ENCODE measurements at places on chromosomes 5 and 9. TPM values are rescaled to one million over a fixed set of nuclear protein-coding genes. Genes with fewer than 3 reads are reported as not detected.
A peak's percentile ranks its signal among the peaks of the same experiment; 100 is the strongest.

The LHX6 gene
- total RNA-seq = 0.12 TPM

The TEX48 gene
- not detected for total RNA-seq

The PCDHB8 gene
- total RNA-seq = 20.8 TPM

The ISCA1 gene
- 47.1 TPM for total RNA-seq

The DNM1 gene
- 17.6 TPM for total RNA-seq

The PCDHA5 gene
- 1.8 TPM for total RNA-seq

The CCDC152 gene
- 1.5 TPM for total RNA-seq

The SPINK13 gene
- not detected for total RNA-seq

The SIGMAR1 gene
- total RNA-seq = 125 TPM

The PCDHA6 gene
- total RNA-seq = 16.9 TPM

- no peak overlapping the region for H3K27ac ChIP-seq
- H3K4me3 ChIP-seq = no peak overlapping the region
- H3K36me3 ChIP-seq = no peaks in the 10 kb centered on the region
- H3K4me1 ChIP-seq = peaks cover 24% of the 10 kb centered on the region
- no peak for DNase-seq
Observed at GRCh38 chr9:100441911-100442361, 15.0 kb downstream of the MSANTD3 start.

DNA sequence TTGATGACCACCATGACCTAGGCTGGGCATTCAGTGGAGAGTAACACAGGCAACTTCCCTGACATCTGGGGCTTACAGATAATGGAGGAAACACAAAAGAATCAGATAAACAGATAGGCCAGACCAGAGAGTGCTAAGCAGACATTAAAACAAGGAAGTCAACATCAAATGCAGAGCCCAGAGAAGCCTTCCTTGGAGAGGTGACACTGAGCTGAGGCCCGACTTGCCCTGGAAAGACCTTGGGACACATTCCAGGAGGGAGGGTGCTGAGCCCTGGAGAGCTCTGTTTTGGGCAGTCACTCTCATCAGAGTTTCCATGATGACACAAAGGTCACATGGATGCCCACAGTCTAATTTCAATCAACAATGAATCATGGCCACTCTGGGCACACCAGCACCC lies 31.9 kb upstream of the C5orf58 start:
- no peaks in the 10 kb centered on the region for H3K4me1 ChIP-seq
- no peak overlapping the region for H3K27ac ChIP-seq
- no peaks in the 10 kb centered on the region for H3K36me3 ChIP-seq
- DNase-seq = no peak
- no peaks in the 10 kb centered on the region for H3K27me3 ChIP-seq

DNA sequence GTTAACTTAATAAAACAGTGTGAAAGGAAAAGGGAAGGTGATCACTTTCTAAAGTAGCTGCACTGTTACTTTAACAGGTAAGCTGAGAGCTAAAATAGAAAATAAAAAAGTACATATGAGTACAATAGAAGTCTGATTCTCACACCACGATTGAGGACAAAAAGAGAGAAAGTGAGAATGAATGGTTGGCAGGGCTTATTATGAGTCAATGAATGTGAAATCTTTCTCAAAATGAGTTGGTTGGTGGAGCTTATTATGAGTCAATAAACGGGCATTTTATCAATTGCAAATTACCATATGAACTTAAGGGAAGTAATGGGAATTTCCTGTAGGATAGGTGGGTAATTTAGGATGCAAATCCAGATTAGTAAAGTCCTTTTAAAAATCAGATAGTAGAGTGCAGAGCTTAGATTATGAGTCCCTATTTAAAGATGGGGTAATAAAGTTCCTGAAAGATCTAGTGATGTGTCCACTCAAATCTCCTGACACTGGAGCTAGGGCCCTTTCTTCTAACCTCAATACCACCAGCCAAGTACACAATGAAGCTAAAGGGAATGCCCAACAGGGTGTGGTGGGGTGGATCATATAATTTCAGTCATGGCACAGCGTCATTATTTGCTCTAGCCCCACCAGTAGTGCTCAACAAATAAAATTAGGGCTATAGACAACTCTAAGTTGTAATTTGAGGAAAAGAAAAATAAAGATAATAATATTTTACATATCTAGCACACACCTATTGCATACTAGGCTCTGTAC lies 21.1 kb upstream of the TLR4 start:
- H3K36me3 ChIP-seq = no peaks in the 10 kb centered on the region
- H3K27me3 ChIP-seq = no peaks in the 10 kb centered on the region
- no peaks in the 10 kb centered on the region for H3K4me1 ChIP-seq
- no peak for DNase-seq

DNA sequence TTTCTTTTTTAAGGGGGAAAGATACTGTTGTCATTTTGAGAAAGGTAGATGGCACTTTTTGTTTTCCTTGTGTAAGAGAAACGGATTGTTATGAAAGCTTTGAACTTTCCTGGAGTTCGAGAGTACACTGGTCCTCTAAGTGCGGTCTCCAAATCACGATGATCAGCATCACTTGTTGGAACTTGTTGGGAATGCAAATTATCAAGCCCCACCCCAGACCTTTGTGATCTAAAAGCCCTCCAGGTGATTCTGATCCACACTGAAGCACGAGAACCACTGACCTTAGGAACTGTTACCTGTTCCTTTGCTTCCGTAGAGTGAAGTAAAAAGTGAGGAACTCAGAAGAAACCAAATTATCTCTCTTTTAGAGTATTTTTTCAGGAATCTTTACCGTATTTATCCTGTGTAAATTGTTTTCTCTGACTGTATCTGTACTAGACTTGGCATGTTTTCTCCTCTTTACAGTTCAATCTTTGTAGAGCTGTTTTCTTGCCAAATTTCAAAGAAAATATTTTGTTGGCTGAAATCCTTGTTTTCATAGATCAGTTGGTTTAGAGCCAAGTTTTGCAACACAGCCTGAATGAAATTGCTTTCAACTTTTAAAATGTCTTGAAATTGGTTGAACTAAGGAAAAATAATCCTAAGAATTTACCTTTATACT lies 4.0 kb downstream of the MAT2B start:
- DNase-seq = no peak
- no peak overlapping the region for H3K27ac ChIP-seq
- H3K4me1 ChIP-seq = no peaks in the 10 kb centered on the region
- no peak overlapping the region for H3K4me3 ChIP-seq
- H3K27me3 ChIP-seq = no peaks in the 10 kb centered on the region

- H3K36me3 ChIP-seq = no peaks in the 10 kb centered on the region
- DNase-seq = no peak
- no peak overlapping the region for H3K4me3 ChIP-seq
- H3K4me1 ChIP-seq = peaks cover 4% of the 10 kb centered on the region
- H3K27ac ChIP-seq = no peak overlapping the region
Observed at GRCh38 chr5:124527220-124527991, 219.0 kb downstream of the ZNF608 start.

DNA sequence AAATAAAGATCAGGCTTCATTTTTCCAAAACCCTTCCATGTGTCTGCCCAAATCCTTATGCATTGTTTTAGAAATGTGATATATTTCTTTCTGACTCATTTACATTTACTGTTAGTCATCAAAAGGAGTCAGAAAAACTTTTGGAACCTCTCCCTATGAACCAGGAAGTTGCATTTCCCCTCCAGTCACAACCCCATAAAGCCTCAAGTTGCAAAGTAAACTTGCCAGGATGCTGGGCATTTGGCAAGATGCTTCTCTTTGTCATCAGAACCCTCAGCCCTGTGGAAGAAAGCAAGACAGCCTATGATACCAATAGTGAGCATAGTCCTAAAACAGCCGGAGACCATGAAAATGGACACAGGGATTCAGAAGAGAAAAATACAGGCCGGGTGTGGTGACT lies 84.2 kb downstream of the MUSK start:
- H3K4me3 ChIP-seq = no peak overlapping the region
- H3K4me1 ChIP-seq = no peaks in the 10 kb centered on the region
- H3K27me3 ChIP-seq = no peaks in the 10 kb centered on the region
- peak; percentile 95 for DNase-seq

DNA sequence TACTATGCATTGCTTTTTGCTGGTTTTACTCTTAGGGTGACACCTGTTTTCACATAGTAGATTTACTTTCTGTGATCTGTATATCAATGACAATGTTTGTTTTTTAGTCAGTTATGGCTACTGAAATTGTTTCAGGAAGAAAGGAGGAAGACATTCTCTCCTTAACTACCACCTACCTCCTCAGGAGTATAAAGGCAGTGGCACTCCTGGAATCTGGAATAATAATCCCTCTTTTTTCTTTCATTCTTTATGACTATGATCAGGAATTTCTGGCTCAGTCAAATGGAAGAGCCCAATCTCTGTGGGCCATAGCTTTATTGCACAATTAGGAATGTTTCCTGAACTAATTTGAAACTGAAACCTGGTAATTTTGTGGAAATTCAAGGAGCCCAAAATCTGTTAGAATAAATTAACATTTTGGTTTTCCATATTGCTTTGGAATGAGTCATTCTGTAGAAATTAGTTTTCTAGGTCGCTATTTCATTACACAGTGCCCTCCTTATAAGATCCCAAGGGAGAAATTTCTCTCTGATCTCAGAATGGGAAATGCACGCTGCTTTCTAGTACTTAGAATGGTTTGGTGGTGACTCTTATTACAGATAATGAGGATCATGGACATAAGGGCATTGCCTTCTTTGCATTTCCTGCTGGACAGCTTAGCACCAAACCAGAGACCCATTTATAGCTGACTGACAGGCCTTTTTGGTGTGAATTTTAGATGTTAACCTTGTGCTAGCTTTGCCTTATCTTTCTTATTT lies 95.3 kb upstream of the VLDLR start:
- H3K4me1 ChIP-seq = no peaks in the 10 kb centered on the region
- H3K27ac ChIP-seq = no peak overlapping the region
- no peaks in the 10 kb centered on the region for H3K27me3 ChIP-seq
- H3K36me3 ChIP-seq = no peaks in the 10 kb centered on the region

- H3K4me3 ChIP-seq = no peak overlapping the region
- no peak overlapping the region for H3K27ac ChIP-seq
- no peaks in the 10 kb centered on the region for H3K27me3 ChIP-seq
- H3K36me3 ChIP-seq = no peaks in the 10 kb centered on the region
Observed at GRCh38 chr5:66849803-66850202, 253.6 kb downstream of the MAST4 start.

GRCh38 chr5:95045181-95045965 lies 239.5 kb downstream of the MCTP1 start:
- no peak for DNase-seq
- H3K36me3 ChIP-seq = no peaks in the 10 kb centered on the region
- no peak overlapping the region for H3K27ac ChIP-seq
- no peak overlapping the region for H3K4me3 ChIP-seq

- no peaks in the 10 kb centered on the region for H3K36me3 ChIP-seq
- no peak overlapping the region for H3K27ac ChIP-seq
- H3K4me3 ChIP-seq = no peak overlapping the region
Observed at GRCh38 chr5:77129391-77129990, 42.4 kb upstream of the ZBED3 start.

GRCh38 chr5:74639807-74640449 lies 600 bp downstream of the ENC1 start:
- H3K4me1 ChIP-seq = no peaks in the 10 kb centered on the region
- peak; percentile 61 for DNase-seq
- no peaks in the 10 kb centered on the region for H3K27me3 ChIP-seq
- H3K27ac ChIP-seq = peak overlapping the region; percentile 81
- peak overlapping the region; percentile 88 for H3K4me3 ChIP-seq

GRCh38 chr5:44891116-44891515 lies 82.4 kb downstream of the MRPS30 start:
- H3K27ac ChIP-seq = no peak overlapping the region
- no peak overlapping the region for H3K4me3 ChIP-seq
- no peak for DNase-seq
- H3K4me1 ChIP-seq = no peaks in the 10 kb centered on the region
- H3K36me3 ChIP-seq = no peaks in the 10 kb centered on the region
- H3K27me3 ChIP-seq = no peaks in the 10 kb centered on the region

DNA sequence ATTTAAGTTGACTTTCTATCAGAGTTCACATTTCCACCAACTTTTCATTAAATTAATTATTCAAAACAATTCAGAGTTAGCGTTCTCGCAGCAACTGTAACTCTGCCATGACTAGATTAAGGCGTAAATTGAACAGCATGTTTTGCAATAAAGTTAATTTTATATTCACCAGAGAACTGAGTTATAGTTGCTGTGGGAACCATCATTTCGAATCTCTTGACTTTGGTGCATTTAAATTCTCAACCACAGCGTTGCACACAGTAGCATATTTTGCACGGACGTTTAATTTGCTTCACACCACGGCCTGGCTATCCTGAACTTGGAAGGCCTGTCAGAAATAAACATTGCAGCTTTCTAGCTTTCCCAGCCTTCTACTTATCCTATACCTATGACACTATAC lies 144.3 kb upstream of the WWC1 start:
- H3K4me1 ChIP-seq = no peaks in the 10 kb centered on the region
- H3K4me3 ChIP-seq = no peak overlapping the region
- no peak for DNase-seq
- no peaks in the 10 kb centered on the region for H3K27me3 ChIP-seq
- H3K27ac ChIP-seq = no peak overlapping the region

- H3K27me3 ChIP-seq = no peaks in the 10 kb centered on the region
- H3K36me3 ChIP-seq = no peaks in the 10 kb centered on the region
- no peak for DNase-seq
- H3K27ac ChIP-seq = peak overlapping the region; percentile 34
- no peak overlapping the region for H3K4me3 ChIP-seq
- H3K4me1 ChIP-seq = peaks cover 11% of the 10 kb centered on the region
Observed at GRCh38 chr9:8560560-8561525, 761.3 kb upstream of the DMAC1 start.

GRCh38 chr5:156423597-156423996 lies 96.6 kb downstream of the SGCD start:
- H3K27ac ChIP-seq = no peak overlapping the region
- H3K4me1 ChIP-seq = peaks cover 22% of the 10 kb centered on the region
- no peaks in the 10 kb centered on the region for H3K27me3 ChIP-seq
- H3K36me3 ChIP-seq = no peaks in the 10 kb centered on the region

GRCh38 chr9:137236238-137236935 lies 4.7 kb upstream of the TUBB4B start:
- H3K4me3 ChIP-seq = no peak overlapping the region
- DNase-seq = peak; percentile 80
- no peaks in the 10 kb centered on the region for H3K27me3 ChIP-seq

DNA sequence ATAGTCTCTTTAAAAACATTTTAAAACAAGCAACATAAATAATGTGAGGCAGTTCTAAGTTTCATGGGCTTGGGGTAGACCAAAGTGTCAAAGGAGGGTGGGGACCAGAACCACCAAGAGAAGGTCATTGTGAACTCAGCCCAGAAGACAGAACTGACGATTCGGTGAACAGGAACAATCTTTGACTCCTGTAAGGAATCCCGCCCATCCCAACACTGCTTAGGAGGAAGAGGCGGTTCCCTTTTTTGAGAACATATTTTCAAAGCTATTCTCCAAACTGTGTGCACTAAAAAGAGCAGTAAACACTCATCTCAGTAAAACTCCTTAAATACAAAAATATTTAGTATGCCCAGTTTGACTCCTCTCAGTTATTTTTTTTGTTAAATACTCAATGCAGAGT lies 176.5 kb upstream of the TLE4 start:
- peaks cover 26% of the 10 kb centered on the region for H3K27me3 ChIP-seq
- H3K4me3 ChIP-seq = no peak overlapping the region
- H3K4me1 ChIP-seq = no peaks in the 10 kb centered on the region
- no peak overlapping the region for H3K27ac ChIP-seq
